K562 (cell line): ENCODE measurements at places on chromosomes 3 and 15. TPM values are rescaled to one million over a fixed set of nuclear protein-coding genes. Genes with fewer than 3 reads are reported as not detected.
A peak's percentile ranks its signal among the peaks of the same experiment; 100 is the strongest.

NRROS gene
- total RNA-seq, result 13.0 and 13.8 TPM in 2 replicates

DNA sequence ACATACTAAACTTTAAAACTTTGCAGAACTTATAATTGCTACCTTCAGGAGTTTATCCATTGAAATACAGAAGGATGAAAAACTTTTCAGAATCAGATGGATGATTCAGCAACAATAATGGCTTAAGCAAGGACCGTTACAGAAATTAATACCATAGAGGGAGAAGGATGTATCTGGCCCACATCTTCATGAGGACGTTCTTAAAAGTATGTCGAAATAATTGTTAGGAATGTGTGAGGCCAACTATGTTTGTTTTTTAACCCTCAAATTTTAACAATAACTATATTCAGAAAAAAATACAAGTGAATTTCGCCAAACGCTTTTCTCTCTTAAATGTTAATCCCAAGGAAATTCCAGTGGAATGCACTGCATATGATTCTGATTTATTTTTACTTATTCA is 105.2 kb upstream of the EPHA3 start:
- no peaks in the 10 kb centered on the region for H3K36me3 ChIP-seq
- DNase-seq, result no peak
- H3K27me3 ChIP-seq, result no peaks in the 10 kb centered on the region
- no peak overlapping the region for H3K4me3 ChIP-seq
- H3K27ac ChIP-seq, result no peak overlapping the region
- no peaks in the 10 kb centered on the region for H3K4me1 ChIP-seq

- H3K36me3 ChIP-seq, result no peaks in the 10 kb centered on the region
- H3K27me3 ChIP-seq, result no peaks in the 10 kb centered on the region
- H3K4me1 ChIP-seq, result peaks cover 2% of the 10 kb centered on the region; the same call in 2 of the 3 replicates
- no peak overlapping the region for H3K27ac ChIP-seq
Observed at GRCh38 chr3:31481697-31482096, 51.0 kb upstream of the STT3B start.

GRCh38 chr3:87350367-87351199 is 74.2 kb upstream of the POU1F1 start:
- H3K4me3 ChIP-seq, result no peak overlapping the region

BNC1 gene
- total RNA-seq, result not detected in 2 replicates

- H3K27me3 ChIP-seq, result no peaks in the 10 kb centered on the region
- no peak overlapping the region for H3K27ac ChIP-seq
- H3K4me3 ChIP-seq, result no peak overlapping the region
- no peaks in the 10 kb centered on the region for H3K36me3 ChIP-seq
- H3K4me1 ChIP-seq, result no peaks in the 10 kb centered on the region
- no peak for DNase-seq
Observed at GRCh38 chr3:23038471-23038870, 164.7 kb upstream of the UBE2E2 start.

GRCh38 chr3:72322264-72322976 is 525.8 kb downstream of the SHQ1 start:
- H3K27me3 ChIP-seq, result no peaks in the 10 kb centered on the region
- peak; percentile 71 for DNase-seq
- H3K27ac ChIP-seq, result peak overlapping the region; percentile 75
- H3K4me1 ChIP-seq, result peaks cover 54% of the 10 kb centered on the region

SCN11A gene
- total RNA-seq, result not detected in 2 replicates

- H3K4me1 ChIP-seq, result no peaks in the 10 kb centered on the region; the same call in 2 of the 3 replicates
- no peaks in the 10 kb centered on the region for H3K27me3 ChIP-seq
- no peak for DNase-seq
Observed at GRCh38 chr3:50172626-50173220, 17.6 kb downstream of the SEMA3F start.

CPLX3 gene
- not detected in 2 replicates for total RNA-seq

- H3K4me3 ChIP-seq, result no peak overlapping the region
- H3K36me3 ChIP-seq, result no peaks in the 10 kb centered on the region
- no peak for DNase-seq
- H3K27ac ChIP-seq, result no peak overlapping the region
- no peaks in the 10 kb centered on the region for H3K4me1 ChIP-seq
- H3K27me3 ChIP-seq, result no peaks in the 10 kb centered on the region
Observed at GRCh38 chr15:42375252-42375651, 16.0 kb downstream of the CAPN3 start.

DNA sequence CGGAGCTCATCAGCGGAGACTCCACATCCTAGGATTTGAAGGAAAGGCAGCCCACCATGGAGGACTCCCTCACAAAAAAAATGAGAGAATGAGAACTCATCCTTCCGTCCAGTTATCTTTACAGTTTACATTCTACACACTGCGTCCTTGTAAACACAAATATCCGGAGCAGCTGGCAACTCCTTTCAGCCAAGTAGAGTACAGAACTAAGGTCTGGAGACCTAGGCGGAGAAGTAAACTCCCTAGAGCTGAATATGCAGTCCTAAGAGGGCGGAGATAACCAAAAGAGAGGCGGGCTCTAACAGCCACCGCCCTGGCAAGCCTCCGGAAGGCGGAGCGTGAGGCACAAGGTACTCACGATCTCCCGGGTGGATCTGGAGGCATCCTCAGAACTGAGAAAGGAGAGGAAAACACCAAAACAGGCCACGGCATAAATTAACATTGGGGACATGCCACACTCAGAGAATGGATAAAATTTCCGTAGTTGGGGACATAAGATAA is 924 bp upstream of the SIN3A start:
- peak; percentile 51 for DNase-seq
- H3K27me3 ChIP-seq, result no peaks in the 10 kb centered on the region
- peaks cover 36% of the 10 kb centered on the region for H3K4me1 ChIP-seq
- H3K4me3 ChIP-seq, result peak overlapping the region; percentile 86
- peaks cover 4% of the 10 kb centered on the region; the same call in 2 of the 3 replicates for H3K36me3 ChIP-seq

DNA sequence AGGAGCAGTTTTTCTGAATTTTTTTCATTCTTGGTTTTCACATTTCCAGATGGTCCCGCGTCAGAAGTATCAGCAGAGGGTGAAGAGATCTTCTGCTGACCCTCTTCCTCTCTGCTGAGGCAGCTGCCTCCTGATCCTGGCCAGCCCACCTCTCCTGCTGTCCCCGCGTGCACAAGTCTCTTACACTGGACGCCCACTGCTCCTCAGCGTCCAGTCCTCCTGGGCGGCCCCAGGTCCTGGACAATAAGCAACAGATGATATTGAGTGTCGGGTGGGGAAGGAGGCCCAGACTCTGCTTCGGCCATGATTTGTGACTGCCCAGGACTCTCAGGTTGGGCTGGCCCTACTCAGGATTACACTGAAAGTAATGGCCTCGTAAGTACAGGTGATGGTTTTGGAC is 50.1 kb downstream of the KLHL25 start:
- H3K4me1 ChIP-seq, result no peaks in the 10 kb centered on the region
- no peak for DNase-seq

- H3K27ac ChIP-seq, result no peak overlapping the region
- peaks cover 7% of the 10 kb centered on the region; the same call in 2 of the 3 replicates for H3K4me1 ChIP-seq
- peaks cover 40% of the 10 kb centered on the region for H3K36me3 ChIP-seq
- H3K27me3 ChIP-seq, result no peaks in the 10 kb centered on the region
- H3K4me3 ChIP-seq, result no peak overlapping the region
- no peak for DNase-seq
Observed at GRCh38 chr3:196354132-196354531, 15.9 kb upstream of the TM4SF19 start.

GPR156 gene
- total RNA-seq, result 0.09 and 0.11 TPM in 2 replicates

GRCh38 chr15:66287461-66288057 is 5.8 kb upstream of the DIS3L start:
- H3K27ac ChIP-seq, result no peak overlapping the region
- DNase-seq, result peak; percentile 28
- no peak overlapping the region for H3K4me3 ChIP-seq
- H3K4me1 ChIP-seq, result peaks cover 7% of the 10 kb centered on the region; the same call in 2 of the 3 replicates

DNA sequence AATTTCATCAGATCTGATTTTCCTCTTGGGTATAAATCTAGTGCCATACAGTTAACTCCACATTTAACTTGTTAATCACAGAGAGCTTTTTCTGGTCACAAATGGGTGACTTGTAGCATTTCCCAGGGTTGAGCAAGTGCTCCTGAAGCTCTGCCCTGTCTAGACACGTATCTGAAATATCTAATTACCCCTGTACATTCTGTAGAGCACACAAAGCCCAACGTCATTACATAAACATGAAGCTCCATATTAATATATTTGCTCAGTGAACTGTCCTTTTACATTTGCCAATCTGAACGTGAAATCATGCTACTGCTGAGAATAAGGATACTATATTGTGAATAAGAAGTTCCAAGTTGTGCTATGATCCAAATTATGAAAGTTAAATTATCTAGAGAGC is 49.0 kb downstream of the THBS1 start:
- H3K36me3 ChIP-seq, result no peaks in the 10 kb centered on the region
- H3K27me3 ChIP-seq, result peaks cover 10% of the 10 kb centered on the region
- H3K4me1 ChIP-seq, result no peaks in the 10 kb centered on the region
- DNase-seq, result no peak
- H3K27ac ChIP-seq, result no peak overlapping the region

- peaks cover 8% of the 10 kb centered on the region; the same call in 2 of the 3 replicates for H3K27me3 ChIP-seq
- no peak for DNase-seq
- no peaks in the 10 kb centered on the region for H3K36me3 ChIP-seq
Observed at GRCh38 chr3:23735062-23735461, 70.7 kb upstream of the UBE2E1 start.

MYRIP gene
- total RNA-seq, result 0.07 TPM in 1 of 2 replicates, not detected in the other

MYZAP gene
- total RNA-seq, result not detected in 2 replicates

GCNT3 gene
- total RNA-seq, result 0.11 TPM in 1 of 2 replicates, not detected in the other

DNA sequence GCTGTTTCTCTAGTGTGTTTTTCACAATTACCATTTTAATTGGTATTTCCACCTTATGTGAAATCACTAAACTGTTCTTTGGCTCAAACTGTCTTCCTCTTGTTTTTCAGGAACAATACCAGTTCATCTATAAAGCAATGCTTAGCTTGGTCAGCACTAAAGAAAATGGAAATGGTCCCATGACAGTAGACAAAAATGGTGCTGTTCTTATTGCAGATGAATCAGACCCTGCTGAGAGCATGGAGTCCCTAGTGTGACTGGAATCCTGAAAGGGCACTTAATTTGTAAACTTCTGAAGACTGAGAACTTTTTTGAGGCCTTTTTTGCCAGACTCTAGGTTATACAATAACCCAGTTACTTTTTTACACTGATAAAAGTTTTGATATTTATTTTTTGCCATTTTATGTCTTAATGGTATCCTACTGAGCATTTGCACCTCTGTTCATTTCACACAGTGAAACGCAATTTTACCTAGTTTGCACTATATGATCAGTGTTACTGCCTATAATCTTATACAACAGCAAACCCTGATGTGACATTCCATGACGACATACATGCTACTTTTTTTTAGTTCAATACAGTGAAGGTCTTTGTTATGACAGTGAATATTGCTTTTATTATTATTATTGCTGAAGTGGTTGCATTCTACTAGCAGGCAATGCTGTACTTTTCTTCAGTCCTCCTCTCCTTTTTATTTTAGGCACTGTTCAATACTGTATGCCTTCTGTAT is 80.1 kb downstream of the FEZF2 start:
- H3K36me3 ChIP-seq, result no peaks in the 10 kb centered on the region
- H3K27me3 ChIP-seq, result no peaks in the 10 kb centered on the region
- no peaks in the 10 kb centered on the region for H3K4me1 ChIP-seq
- no peak for DNase-seq
- H3K27ac ChIP-seq, result no peak overlapping the region
- no peak overlapping the region for H3K4me3 ChIP-seq

PLA2G4E gene
- total RNA-seq, result not detected in 2 replicates

SNX22 gene
- 1.8 and 3.0 TPM in 2 replicates for total RNA-seq

DNA sequence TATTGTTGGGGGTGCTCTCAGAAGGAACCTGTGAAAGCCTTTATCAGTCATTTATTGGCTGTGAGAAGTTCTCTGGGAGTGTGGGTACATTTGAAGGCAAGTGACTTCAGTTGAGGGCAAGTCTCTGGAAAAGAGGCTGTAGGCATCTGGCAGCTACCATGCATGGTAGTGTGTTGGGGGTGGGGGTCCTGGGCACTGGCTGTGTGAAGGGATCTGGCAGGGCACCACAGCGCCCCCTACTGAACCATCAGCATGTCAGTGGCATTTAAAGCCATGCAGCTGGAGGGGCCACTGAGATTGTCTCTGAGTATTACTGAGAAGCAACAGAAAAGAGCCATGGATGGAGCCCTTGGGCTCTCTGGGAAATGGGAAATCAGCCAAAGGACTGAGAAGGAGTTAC is 30.6 kb downstream of the CRTAP start:
- H3K4me1 ChIP-seq, result no peaks in the 10 kb centered on the region
- peak; percentile 77 for DNase-seq
- H3K27me3 ChIP-seq, result peaks cover 3% of the 10 kb centered on the region; the same call in 2 of the 3 replicates
- no peak overlapping the region for H3K27ac ChIP-seq
- no peak overlapping the region for H3K4me3 ChIP-seq

DNA sequence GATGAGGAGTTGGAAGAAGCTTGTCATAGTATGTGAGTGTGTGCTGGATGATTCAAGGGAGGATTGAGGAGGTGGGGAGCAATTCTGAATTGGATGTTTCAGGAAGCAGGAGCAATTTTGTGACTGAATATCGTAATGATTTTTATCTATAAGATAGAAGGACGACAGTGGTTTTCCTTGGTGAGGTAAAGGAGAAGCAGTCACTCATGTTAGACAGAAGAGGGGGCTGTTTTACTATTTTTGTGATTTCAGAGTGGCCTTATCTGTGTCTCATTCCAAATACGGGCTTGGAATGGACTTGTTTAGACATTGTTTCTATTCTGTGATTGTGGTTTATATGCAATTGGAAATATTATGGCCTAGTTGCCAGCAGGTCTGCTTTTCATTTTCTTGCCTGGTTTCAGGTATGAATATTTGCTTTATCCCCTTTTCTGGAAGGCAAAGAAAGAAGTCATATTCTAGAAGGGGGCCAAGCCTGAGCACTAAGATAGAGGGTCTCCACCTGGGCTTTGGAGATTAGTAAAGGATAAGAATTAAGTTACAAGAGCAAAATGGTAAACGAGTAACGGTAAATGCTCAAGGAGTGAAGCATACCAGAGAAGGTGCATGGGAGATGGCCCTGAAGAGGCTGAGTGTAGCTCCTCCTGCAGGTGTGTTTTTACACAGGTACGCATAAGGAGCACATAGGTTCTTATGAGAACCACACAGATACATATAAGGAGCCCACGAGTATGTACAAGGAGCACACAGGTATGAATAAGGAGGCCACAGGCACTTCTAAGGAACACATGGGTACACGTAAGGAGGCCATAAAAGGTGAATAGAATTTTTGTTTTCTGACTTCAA is 124.6 kb upstream of the KCNAB1 start:
- H3K4me3 ChIP-seq, result no peak overlapping the region
- H3K27me3 ChIP-seq, result peaks cover 7% of the 10 kb centered on the region
- no peaks in the 10 kb centered on the region for H3K36me3 ChIP-seq
- peak; percentile 26 for DNase-seq
- H3K4me1 ChIP-seq, result no peaks in the 10 kb centered on the region

- DNase-seq, result no peak
- H3K4me1 ChIP-seq, result no peaks in the 10 kb centered on the region
Observed at GRCh38 chr3:113231827-113232253, 20.5 kb downstream of the BOC start.

TTC21A gene
- 1.4 and 1.7 TPM in 2 replicates for total RNA-seq

FES gene
- total RNA-seq, result 1.3 and 2.6 TPM in 2 replicates

TNFSF10 gene
- 0.13 and 0.36 TPM in 2 replicates for total RNA-seq

GOLGA6L26 gene
- not detected in 2 replicates for total RNA-seq

GRCh38 chr3:133282236-133282635 is 117.6 kb upstream of the BFSP2 start:
- H3K4me1 ChIP-seq, result no peaks in the 10 kb centered on the region
- no peaks in the 10 kb centered on the region for H3K27me3 ChIP-seq
- no peaks in the 10 kb centered on the region for H3K36me3 ChIP-seq
- H3K27ac ChIP-seq, result no peak overlapping the region
- no peak overlapping the region for H3K4me3 ChIP-seq
